CD14-positive monocyte (primary cell): ENCODE measurements at places on chromosomes 7 and 10. TPM values are rescaled to one million over a fixed set of nuclear protein-coding genes. Genes with fewer than 3 reads are reported as not detected.

GRCh38 chr7:52413051-52413450 is 622.4 kb upstream of the POM121L12 start:
- no peak for DNase-seq

ATG9B gene
- 0.08 and 0.21 TPM in 2 replicates for polyA plus RNA-seq

DNA sequence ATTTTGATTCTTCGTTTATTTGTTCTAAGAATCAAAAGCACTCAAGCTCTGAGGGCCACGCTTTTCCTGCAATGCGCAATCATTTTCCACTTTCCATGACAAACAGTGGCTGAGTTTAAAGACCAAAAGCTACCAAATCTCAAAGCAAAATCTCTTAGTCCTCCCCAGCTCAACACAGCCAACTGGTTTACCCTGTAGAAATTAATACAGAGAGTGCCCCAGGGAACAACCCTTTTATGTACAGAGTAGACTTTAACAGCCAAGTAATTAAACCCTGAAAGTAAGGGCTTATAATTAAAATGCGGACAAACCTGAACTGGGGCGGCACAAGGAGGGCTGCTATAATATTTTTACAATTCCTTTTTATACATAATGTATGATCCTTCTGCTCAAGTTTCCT is 53.2 kb downstream of the FAM53B start:
- DNase-seq: no peak

LRRC72 gene
- polyA plus RNA-seq: not detected

NYAP1 gene
- not detected for polyA plus RNA-seq

GRCh38 chr10:96720422-96721206 is at the start of gene PIK3AP1:
TSS of gene PIK3AP1 (minus strand) at chr10:96720514. CDS start at chr10:96720394, 120 bp downstream.
- DNase-seq: peak; percentile 75

- no peak for DNase-seq
Measured at GRCh38 chr10:74083304-74083703, 67.3 kb downstream of the AP3M1 start.

GRCh38 chr10:104104926-104105325 is 17.0 kb upstream of the SFR1 start:
- DNase-seq: no peak

- no peak for DNase-seq
Measured at GRCh38 chr10:10437886-10438285, 579.8 kb upstream of the CELF2 start.

HOXA4 gene
- polyA plus RNA-seq: not detected

NEUROG3 gene
- polyA plus RNA-seq: not detected in 2 replicates

DNA sequence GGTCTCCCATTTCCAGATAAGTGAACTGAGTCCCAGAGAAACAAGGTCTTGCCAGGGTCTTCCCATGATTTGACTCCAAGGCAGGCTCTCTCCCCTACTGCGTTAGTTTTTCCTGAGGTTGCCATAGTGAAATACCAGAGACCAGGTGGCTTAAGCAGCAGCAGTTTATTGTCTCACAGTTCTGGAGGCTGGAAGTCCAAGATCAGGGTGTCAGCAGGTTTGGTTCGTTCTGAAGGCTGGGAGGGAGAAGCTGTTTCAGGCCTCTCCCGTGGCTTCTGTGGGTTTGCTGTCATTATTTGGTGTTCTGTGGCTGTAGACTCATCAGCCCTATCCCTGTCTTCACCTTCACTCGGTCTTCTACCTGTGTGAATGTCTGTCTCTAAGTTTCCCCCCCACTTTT is 129.9 kb downstream of the GRK5 start:
- DNase-seq: no peak

CPA1 gene
- not detected in 2 replicates for polyA plus RNA-seq

- DNase-seq: no peak
Measured at GRCh38 chr7:127928852-127929251, 102.4 kb downstream of the LRRC4 start.

- DNase-seq: no peak
Measured at GRCh38 chr10:60921633-60922032, 22.4 kb downstream of the RHOBTB1 start.

- DNase-seq: no peak
Measured at GRCh38 chr10:35720366-35720765, 78.3 kb upstream of the FZD8 start.

MAGI2 gene
- polyA plus RNA-seq: 0.11 TPM

- peak; percentile 5 for DNase-seq
Measured at GRCh38 chr10:60203993-60204618, 185.6 kb downstream of the ANK3 start.

MYL10 gene
- not detected for polyA plus RNA-seq
